NCI-H1092 (cell line): ENCODE measurements at places on chromosomes 16 and 17.

DNA sequence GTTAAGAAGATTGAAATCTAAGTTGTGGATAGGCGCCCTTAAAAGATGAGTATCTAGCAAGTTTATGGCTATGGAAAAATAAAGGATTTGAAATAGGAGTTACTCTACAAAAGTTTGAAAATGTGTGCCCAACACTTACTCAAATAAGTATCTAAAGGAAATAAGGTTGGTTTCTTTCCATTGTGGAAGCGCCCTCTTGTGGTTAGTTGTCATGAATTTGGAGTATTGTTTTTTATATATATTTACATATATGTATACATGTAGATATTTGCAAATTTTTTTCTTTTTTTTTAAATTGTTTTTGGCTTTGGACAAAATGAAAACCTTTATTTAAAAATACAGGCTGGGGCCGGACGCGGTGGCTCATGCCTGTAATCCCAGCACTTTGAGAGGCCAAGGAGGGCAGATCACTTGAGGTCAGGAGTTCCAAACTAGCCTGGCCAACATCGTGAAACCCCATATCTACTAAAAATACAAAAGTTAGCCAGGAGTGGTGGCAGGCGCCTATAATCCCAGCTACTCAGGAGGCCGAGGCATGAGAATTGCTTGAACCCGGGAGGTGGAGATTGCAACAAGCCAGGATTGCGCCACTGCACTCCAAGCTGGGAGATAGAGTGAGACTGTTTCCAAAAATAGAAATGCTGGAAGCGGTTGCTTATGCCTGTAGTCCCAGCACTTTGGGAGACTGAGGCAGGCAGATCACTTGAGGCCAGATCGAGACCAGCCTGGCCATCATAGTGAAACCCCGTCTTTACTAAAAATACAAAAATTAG, 24.0 kb upstream of the VPS4A start:
- DNase-seq = peak; percentile 54

DNA sequence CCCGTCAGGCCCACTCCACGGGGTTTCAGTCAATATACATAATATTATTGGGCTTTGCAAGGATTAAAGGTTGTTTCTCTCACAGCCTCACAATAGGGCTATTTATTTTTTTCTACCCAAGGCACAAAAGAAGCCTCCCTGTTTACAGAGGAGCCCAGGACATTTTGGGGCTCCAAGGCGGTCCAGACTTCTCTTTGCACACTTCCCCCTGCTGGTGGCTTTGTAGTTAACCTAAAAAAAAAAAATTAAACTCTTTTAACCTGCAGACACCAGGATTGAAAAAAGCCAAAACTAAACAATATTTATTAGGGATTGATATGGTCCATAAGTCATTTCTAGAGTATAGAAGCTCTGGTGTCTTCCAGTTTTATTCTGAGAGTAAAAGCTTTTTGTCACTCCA, 169.7 kb upstream of the ZFHX3 start:
- DNase-seq = peak; percentile 87

DNA sequence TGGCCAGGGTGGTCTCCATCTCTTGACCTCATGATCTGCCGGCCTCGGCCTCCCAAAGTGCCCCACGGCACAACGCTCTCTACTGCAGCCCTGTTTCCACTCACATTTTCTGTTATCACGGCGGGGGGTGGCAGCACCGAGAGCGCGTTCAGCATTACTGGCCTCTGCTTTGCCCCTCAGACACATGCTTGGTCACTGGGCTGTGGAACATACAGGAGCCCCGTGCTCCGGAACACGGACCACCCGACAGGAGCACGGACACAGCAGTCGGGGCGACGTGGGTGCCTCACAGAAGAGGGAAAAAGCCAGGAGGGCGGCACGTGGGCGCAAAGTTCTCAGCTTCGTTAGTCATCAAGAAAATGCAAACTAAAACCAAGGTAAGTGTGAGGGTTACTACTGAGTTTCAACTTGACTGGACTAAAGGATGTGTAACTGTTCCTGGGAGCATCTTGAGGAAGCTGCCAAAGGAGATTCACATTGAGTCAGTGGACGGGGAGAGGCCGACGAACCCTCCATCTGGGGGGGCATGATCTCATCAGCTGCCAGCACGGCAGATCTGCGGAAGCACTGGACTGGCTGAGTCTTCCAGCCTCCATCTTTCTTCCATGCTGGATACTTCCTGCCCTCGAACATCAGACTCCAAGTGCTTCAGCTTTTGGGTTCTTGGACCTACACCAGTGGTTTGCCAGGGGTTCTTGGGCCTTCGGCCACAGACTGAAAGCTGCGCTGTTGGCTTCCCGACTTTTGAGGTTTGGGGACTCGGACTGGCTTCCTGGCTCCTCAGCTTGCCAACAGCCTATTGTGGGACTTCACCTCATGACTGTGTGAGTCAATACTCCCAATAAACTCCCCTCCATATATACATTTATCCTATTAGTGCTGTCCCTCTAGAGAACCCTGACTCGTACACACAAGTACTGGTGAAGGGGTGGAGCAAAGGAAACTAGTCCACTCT, 106.8 kb downstream of the ZNF778 start:
- no peak for DNase-seq

DNA sequence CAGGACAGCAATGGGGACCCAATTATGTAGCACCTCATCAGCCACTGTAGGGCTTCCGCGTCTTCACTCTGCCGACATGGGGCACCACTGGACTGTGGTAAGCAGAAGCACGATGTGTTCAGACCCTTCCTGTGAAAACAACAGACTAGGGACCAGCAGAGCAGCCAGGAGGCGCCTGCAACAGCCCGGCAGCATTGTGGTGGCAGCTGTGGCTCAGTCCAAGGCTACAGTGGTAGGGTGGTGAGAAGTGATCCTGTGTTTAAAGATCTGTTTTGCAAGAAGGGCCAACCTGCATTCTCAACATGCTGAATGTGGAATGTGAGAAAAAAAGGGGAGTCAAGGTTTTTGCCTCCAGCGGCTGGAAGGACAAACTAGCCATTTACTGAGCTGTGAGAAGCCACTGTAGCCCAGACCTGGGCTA, 80.8 kb downstream of the GAS7 start:
- no peak for DNase-seq

- DNase-seq = no peak
Measured at GRCh38 chr16:22969567-22969966, 155.6 kb downstream of the HS3ST2 start.

GRCh38 chr17:74779501-74779900, 3.4 kb upstream of the NAT9 start:
- DNase-seq = no peak

- no peak for DNase-seq
Measured at GRCh38 chr17:49592263-49592662, 16.6 kb downstream of the NXPH3 start.

DNA sequence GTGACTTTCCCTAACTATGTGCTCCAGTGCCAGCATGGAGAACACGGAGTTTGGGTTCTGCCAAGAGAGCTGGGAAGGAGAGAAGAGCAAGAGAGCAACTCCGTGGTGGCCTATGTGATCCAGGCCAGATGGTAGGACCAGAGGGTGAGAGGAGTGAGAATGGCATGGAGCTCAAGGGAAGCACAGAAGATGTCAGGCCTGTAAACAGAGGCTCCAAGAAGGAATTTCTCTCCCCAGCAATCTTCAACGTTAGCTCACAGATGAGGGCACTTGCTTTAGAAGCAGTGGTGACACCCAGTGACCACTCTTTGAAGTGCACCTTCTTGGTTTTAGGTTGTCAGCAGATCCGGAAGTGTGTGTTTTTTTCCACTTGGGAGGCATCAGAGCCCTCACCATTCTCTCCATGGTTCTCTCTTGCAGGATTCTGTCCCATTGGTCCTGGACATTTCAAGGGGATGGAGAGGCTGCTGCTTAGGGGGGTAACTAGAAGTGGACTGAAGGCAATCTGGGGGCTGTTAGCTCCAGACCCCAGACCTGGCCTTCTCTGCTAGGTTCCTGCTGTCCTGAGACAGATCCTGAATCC, 18.1 kb upstream of the TMEM98 start:
- peak; percentile 42 for DNase-seq

DNA sequence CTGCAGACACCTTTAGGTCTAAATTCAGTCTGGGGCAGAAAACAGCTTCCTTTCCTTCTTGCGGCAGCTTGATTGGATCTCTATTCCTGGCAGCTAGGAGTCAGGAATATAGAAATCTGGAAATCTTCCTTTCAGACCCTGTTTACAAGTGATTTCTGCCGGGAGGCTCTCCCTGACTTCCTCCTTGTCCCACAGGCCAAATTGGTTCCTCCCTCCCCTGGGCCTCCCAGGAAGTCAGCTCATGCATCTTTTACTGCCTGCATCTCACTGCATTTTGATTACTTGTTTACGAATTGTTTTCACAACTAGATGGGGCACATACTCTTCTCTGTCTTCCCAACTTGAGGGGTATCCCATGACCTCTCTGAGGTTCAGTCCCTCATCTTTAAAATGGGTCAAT, 206.3 kb downstream of the MAF start:
- no peak for DNase-seq

- DNase-seq = no peak
Measured at GRCh38 chr17:41824086-41824485, 11.3 kb downstream of the FKBP10 start.

GRCh38 chr17:79045842-79046196, 21.9 kb downstream of the C1QTNF1 start:
- peak; percentile 51 for DNase-seq

DNA sequence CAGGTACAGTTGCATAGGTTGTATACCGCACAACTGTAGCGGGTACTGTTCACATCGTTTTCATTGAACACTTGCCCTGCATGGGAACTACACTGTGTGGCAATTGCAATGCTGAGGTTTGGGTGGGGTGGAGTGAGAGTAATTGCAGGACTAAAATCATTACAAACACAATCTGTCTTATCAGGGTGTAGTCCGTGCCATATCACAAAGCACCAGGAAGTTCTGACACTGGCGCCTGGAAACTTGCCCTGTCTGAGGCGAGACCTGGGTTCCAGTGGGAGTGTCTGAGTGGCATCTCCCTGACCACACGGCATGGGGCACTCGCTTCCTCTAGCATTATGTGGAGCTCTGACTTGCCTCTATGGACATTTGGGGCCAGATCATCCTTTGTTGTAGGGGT, 153.4 kb downstream of the RGS9 start:
- DNase-seq = no peak

GRCh38 chr17:75008373-75008772, 4.1 kb upstream of the MRPL58 start:
- DNase-seq = no peak

- no peak for DNase-seq
Measured at GRCh38 chr16:54821731-54822130, 108.9 kb upstream of the IRX5 start.

GRCh38 chr16:58614860-58615259, 14.8 kb downstream of the CNOT1 start:
- no peak for DNase-seq

DNA sequence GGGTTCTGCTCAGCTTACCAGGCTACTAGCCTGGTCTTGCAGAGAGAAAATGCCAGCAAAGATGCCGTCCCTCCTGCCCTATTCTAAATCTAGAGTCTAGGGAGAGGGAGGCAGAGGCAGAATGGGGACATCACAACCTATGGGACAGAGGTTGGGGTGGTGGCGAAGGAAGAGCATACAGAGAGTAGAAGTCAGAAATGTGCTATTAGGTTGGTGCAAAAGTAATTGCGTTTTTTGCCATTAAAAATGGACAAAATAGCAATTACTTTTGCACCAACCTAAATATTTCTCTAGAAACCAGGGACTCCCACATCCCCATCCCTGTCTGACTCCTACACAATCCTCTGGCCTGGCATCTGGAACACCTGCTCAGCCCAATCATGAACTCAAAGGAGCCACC, 127.7 kb downstream of the GAS7 start:
- DNase-seq = no peak

- DNase-seq = no peak
Measured at GRCh38 chr16:3458278-3458851, 14.9 kb downstream of the NAA60 start.

GRCh38 chr16:10676284-10676683, 18.4 kb downstream of the TEKT5 start:
- no peak for DNase-seq
